NCI-H2227 treated with DMSO at 0.1 percent for 48 hours (cell line): ENCODE measurements at places on chromosomes 1 and 21.

DNA sequence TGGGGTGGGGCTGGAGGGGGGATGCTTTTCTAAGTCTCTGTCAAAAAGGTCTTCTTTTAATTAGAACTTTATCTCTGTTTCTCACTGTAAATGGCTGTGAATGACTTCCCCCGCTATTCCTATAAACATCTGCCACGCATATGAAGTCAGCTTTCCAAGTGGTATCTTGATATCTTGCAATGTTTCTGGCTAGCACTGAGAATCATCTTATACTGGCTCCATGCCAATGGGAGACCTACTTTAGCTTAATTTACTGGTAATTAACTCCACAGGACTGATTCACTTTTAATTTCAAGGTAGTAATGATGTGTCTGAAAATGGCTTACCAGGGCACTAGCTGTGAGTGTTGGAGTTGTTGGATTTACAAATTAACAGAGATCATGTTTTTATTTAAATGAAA, 4.3 kb downstream of the GPR88 start:
- DNase-seq: no peak

- DNase-seq: no peak
Measured at GRCh38 chr1:153483776-153484175, 23.3 kb upstream of the S100A7 start.

DNA sequence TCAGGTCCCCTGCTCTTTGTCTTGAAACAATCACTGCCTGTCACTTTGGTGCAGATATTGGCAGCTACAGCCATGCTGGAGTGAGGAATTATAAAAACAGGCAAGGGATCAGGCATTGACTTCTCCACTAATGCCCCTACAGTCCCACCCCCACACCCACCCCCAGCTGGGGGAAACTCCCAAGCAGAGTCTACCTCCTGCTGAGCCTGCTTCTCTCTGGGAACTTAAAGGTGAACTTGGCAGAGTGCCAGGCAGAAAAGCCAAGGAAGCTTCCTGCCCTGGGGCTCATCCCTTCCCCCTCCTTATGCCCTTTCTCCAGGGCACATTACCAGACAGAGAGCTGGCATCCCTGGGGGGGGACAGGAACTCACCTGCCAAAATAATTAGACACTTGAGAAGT, 6.7 kb downstream of the NCMAP start:
- peak; percentile 69 for DNase-seq

DNA sequence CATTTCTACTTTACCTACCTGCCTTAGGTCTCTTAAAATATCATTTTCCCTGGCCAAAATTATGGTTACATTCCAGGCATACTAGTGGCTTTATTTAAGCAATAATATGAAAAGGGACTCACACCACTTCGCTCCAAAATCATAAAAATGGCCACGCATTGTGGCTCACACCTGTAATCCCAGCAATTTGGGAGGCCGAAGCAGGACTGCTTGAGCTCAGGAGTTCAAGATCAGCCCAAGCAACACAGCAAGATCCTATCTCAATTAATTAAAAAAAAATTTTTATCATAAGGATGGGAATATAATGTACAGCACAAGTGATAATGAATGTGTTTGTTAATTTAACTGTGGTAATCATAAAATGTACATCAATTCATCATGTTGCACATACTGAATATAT, 65.4 kb downstream of the ARID4B start:
- DNase-seq: no peak

DNA sequence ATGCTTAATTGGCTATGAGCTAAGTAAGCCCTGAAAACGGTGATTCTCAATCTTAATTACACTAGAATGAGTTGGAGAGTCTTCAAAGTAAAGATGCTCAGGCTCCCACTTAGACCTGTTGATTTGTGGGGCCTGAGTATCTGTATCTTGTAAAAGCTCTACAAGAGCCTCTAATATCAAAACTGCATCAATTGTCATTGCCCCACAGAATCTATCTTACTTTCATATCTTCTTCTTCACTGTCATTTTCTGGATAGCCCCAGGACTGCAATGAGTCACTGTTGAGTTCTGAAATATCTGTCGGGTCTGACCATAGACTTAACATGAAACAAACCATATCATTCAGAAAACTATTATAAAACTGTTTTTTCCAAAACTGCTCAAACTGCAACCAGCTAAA, 102.8 kb upstream of the SERTAD4 start:
- DNase-seq: no peak

DNA sequence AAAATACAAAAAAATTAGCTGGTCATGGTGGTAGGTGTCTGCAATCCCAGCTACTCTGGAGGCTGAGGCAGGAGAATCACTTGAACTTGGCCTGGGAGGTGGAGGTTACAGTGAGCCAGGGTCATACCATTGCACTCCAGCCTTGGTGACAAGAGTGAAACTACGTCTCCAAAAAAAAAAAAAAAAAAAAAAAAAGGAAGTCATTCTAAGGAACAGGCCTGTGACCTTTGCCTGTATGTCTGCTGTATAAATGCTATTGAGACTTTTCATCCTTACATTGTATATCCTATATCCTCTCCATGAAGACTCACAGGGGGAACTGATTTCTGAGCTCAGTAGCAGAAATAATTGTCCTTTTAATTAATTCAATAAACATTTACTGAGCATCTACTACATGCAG, 7.5 kb upstream of the CTPS1 start:
- no peak for DNase-seq

DNA sequence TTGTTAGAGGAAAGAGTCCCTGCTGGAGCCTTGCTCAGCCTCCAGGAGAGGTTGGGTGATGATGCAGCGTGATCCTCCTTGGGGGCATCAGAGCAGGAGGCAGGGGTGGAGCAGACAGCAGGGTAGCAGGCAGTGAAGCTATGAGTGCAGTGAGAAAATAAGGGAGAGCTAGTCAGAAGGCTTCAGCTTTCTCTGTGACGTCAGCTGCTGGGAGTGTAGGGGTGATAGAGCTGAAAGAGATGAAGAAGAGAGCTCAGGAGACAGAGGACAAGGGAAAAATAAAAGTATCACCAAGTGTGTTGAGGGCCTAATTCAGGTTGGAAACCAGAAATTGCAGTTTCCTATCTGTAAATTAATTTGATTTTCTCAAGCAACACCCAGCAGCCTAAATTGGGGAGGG, 2.2 kb upstream of the ADAM30 start:
- DNase-seq: no peak

GRCh38 chr1:107252271-107252670, 111.4 kb downstream of the NTNG1 start:
- DNase-seq: no peak

GRCh38 chr1:45013551-45014209, 1.6 kb downstream of the UROD start:
- DNase-seq: no peak

DNA sequence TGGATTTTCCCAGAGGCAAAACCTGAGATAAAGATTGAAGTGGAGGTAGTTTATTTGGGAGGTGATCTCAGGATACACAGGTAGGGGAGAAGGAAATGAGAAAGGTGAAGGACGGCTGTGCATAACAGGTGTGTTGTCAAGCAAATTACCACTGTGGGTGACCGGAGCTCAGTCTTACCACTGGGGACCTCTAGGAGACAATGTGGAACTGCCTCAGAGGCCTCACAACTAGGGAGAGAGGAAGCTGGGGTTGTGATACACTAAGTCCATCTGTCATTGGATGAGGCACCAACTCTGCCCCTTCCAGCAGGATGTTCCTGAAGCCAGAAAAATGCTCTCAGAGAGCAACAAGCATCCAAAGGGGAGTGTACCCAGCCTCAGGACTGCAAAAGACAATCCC, 32.6 kb downstream of the GRIK3 start:
- no peak for DNase-seq

- DNase-seq: no peak
Measured at GRCh38 chr1:173862769-173863223, 5.0 kb downstream of the GAS5 start.

DNA sequence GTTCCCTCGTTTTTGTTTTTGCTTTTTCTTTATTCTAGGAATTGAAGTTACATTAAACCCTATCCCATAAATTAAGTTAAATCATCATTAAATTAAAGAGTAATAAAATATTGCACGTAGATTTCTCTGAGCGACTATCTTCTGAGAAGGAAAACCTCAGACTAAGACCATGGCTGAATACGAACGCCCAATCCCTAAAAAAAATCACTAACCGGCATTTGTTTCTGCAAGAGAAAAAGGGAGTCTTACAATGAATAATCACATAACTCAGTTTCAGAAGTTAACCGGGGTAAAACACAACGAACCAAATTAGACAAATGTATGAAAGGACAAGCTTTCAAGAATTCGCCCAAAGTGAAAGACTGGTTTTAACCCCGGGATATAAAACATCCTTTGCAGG, 1.3 kb downstream of the PIK3R3 start:
- no peak for DNase-seq

DNA sequence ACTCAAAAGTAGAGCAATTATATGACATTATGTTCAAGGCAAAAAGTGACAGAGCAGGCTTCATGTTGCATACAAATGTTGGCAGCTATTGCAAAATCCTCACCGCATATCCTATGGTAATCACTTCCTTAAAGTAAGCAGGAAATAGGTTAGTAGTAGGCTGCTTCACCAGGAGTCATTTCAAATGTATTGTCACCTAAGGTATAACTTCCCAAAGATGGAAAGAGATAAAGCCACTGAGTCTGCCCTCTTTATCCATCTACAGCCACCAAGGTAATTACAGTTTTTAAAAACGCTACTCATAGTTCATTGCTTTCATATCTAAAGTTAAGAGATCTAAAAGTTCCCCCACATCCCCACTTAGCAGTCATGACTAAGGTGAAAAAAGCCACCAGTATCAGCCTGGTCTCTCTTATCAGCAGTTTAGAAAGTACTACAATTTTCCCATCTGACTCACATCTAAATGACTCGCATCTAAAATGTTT, 31.6 kb upstream of the UBE2U start:
- DNase-seq: no peak

GRCh38 chr1:150836129-150836773, 28.2 kb upstream of the CTSK start:
- no peak for DNase-seq

DNA sequence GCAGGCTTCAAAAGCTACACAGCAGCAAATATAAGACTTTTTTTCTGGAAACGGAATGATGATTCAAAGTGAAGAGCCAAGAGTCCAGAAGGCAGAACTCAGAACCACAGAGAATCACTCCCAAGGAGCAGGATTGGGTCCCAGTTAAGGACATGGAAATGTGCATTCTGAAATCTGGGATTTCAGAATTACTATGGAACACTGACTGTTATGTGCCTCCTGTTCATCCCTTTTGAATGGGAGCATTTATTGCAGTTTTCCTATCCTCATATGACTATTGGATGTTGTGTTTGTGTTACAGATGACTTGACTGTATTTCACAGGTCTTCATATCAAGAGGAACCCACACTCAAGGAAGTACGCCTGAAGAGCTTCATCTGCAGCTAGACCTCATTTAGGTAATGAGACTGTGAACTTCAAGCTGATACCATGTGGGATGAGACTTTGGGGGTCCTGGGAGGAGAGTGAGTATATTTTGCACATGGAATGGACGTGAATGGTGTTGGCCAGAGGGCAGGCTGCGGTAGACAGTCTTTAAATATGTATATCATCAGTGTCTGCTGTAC, 17.1 kb upstream of the CAP1 start:
- no peak for DNase-seq

DNA sequence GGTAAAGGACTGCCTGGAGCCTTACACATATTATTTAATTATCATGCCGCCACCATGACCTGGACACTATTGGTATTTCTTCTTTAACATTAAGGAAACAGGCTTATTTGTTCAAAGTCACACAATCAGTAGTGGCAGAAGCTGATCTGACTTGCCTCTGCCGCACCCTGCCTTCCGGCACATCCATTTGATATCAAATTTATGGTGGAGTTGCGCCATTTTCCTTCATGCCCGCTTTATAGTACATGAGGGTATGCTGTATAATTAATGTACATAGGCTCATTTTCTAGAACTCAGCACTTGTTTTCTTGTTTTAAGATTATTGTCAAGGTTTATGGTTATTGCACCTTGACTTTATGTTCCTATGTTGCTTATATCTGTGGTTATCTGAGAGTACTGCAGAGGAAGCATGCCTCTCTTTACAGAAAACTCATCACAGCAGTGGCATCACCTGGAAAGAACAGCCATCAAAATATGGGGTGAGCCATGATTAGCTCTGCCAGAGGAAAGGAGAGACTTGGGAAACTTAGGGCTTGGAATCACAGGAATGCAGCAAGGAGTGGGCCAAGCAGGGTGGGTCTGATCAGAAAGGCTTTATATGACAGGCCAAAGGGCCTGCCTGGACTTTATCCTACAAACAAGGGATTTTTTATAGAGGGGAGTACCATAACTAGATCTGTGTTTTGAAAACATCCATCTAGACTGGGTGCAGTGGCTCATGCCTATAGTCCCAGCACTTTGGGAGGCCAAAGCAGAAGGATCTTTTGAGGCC, 72.2 kb upstream of the GJB5 start:
- DNase-seq: no peak

GRCh38 chr1:7259955-7260354, 474.7 kb downstream of the CAMTA1 start:
- no peak for DNase-seq

DNA sequence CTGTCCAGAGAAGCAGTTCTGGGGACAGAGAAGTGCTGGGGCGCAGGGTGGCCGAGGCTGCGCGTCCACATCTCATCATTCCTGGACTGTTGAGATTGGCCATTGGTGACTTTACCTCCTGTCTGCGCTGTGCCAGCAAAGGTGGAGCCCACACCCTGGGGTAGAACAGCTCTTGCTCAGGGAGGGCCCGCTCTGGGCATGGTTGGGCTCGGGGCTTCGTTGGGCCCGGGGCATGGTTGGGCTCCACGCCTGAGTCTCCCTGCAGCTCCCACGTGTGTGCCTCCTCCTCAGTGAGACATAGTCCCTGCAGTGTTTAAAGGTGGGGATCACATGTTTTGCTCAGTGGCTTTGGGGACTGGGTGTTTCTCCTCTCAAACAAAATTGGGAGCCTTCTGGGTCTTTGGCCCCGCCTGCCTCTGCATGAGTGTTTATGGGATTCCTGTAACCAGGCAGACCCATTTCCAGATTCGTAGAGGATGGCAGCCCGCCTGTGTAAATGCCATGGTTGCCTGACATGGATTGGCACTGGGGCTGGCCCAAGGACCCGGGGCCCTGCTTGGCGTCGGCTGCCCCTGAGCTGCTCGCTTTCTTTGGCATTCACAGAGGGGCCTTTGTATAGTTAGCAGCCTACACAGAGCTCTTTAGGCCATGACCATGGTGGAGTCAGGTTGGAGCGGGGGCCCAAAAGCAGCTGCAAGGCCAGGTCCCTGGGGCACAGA, 104.6 kb downstream of the TLR5 start:
- no peak for DNase-seq

- no peak for DNase-seq
Measured at GRCh38 chr21:42562816-42563215, 49.2 kb downstream of the SLC37A1 start.

DNA sequence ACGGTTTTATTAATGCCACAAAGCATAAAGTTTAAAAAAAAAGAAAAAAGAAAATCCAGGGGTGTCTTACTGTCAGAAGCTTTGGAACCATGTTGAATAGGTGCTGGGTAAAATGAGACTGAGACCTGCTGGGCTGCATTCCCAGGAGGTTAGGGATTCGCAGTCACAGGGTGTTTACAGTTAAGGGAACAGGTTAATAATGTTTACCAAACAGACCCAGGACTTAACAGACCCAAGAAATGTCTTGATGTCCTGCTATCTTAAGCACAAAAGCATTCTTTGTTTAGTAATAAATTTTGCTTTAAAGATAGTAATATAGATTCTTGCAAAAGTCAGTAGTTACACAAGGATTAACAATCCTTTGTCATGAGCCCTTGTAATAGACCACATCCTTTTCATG, 54.7 kb downstream of the OLFML3 start:
- no peak for DNase-seq
